ENCODE measurements at places on chromosomes 11 and 22.

GRCh38 chr22:24731761-24732160 lies 42.8 kb downstream of the PIWIL3 start:
- H3K4me1 ChIP-seq, result peaks cover 8% of the 10 kb centered on the region
- DNase-seq, result no peak
- no peaks in the 10 kb centered on the region for H3K36me3 ChIP-seq
- no peak overlapping the region for H3K27ac ChIP-seq

- H3K4me3 ChIP-seq, result no peak overlapping the region
- DNase-seq, result no peak
- no peaks in the 10 kb centered on the region for H3K27me3 ChIP-seq
- H3K27ac ChIP-seq, result no peak overlapping the region
Observed at GRCh38 chr22:39433476-39434242, 23.2 kb upstream of the MGAT3 start.

GRCh38 chr11:73317373-73317772 lies 9.3 kb downstream of the ARHGEF17 start:
- peak overlapping the region; percentile 94 for H3K27ac ChIP-seq
- peak overlapping the region; percentile 75 for H3K4me3 ChIP-seq
- peaks cover 86% of the 10 kb centered on the region for H3K4me1 ChIP-seq
- no peaks in the 10 kb centered on the region for H3K27me3 ChIP-seq
- DNase-seq, result peak; percentile 94

DNA sequence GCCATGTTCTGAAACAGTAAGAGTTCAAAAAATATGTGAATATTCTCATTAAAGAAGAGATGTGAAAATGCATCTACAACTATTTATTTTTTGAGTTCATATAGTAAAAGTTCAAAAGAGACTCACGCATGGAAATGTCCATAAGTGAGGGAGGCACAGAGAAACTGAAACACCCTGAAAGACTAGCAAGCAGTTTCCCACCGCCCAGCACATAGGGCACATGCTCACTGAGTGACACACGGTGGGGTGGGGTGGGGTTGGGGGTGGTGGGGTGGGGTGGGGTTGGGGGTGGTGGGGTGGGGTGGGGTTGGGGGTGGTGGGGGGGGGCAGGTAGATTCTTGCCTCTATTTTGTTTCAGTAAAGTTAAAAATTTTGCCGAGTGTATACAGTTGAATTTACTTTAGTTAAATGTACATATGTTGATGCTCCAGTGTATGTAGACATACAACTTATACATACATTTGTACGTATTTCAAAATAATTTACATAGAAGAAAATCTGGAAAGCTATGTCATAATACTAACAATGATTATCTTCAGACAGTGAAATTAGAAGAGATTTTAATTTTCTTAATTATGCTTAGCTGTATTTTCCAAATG lies 6.3 kb downstream of the CCDC34 start:
- no peaks in the 10 kb centered on the region for H3K4me1 ChIP-seq
- no peak overlapping the region for H3K4me3 ChIP-seq
- no peak for DNase-seq
- no peaks in the 10 kb centered on the region for H3K27me3 ChIP-seq
- H3K27ac ChIP-seq, result no peak overlapping the region

GRCh38 chr11:129595038-129595962 lies 219.7 kb downstream of the BARX2 start:
- H3K36me3 ChIP-seq, result no peaks in the 10 kb centered on the region
- no peaks in the 10 kb centered on the region for H3K4me1 ChIP-seq
- no peak overlapping the region for H3K27ac ChIP-seq
- H3K4me3 ChIP-seq, result no peak overlapping the region
- DNase-seq, result no peak

Data from ascending aorta (tissue), 2 donors.